Psoas muscle (tissue), 8 donors: ENCODE measurements at places on chromosomes 4 and X. TPM values are rescaled to one million over a fixed set of nuclear protein-coding genes. Genes with fewer than 3 reads are reported as not detected.

- no peak for DNase-seq
Measured at GRCh38 chrX:97849951-97850350, 966.2 kb downstream of the RPA4 start.

GRCh38 chr4:19850909-19851308 lies 400.8 kb upstream of the SLIT2 start:
- no peak for DNase-seq

DNA sequence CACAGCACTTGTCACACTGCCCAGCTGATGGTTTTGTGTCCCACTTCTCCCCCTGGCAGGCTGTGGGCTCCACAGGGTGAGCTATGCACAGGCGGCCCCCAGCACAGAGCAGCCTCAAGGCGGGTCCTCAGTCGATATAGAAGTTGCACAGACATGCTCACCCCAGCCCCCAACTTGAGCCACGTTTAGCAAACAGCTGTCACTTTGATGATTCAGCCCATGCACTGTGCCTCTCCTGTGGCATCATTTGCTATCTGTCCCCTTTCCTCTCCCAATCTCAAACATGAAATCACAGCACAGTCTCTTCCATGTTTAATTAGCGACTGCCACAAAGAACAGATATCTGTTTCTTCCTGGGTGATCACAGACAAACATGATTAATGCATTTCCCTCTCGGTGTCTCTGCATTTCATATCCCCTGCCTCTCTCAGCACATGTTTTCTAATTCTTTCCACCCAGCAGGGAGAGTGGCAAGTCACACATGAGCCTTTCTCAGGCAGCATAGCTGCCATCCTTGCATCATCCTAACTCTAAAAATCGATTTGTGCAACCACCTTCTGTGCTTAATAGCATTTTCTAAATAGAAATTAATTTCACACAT lies 204.9 kb downstream of the EVC2 start:
- no peak for DNase-seq

The PWWP3B gene
- total RNA-seq, result 15.2 TPM

- no peak for DNase-seq
Measured at GRCh38 chr4:142549248-142549647, 296.9 kb downstream of the INPP4B start.

GRCh38 chr4:155062948-155063347 lies 145.5 kb upstream of the NPY2R start:
- no peak for DNase-seq

DNA sequence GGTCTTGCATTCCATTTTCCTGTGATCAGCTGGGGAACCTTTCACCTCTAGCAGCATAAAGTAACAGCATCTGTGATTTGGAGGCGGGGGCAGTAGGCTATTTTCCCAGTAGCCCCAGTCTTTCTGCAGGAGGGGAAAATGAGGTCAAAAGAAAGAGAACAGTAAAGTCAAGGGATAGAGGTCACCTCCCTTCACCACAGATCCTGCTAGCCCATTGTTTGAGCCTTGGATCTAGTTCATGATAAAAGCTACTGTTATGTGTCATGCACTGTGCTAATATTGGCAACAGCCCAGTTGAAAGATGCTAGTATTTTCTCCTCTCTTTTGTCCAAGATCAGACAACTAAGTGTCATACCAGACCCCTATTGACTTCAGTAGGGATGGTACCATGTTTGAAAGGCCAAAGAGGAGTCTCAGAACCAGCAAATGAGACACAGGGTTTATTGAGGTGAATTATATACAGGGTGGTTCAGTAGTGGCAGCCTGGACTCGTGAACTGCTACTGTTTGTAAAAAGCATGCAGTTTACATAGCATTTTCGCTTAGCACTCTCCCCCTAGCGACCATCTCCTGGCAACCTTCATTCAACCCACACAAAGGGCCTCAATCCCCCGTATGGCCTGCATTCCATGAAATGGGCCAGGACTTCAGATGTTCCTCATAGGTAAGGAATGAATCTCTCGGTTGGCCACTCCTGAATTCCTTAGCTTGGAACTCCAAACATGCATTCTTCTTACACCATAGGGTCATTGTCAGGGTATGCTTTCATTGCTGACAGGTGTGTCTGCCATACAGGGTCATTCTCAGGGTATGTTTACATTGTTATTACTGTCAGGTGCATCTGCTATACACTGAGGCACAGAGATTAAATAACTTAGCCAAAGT lies 170.0 kb upstream of the FRMPD4 start:
- DNase-seq, result no peak

GRCh38 chrX:46791927-46792809 lies 33.2 kb upstream of the SLC9A7 start:
- DNase-seq, result no peak

- DNase-seq, result no peak
Measured at GRCh38 chrX:267771-268261, 13.4 kb upstream of the PLCXD1 start.

The GLRA3 gene
- not detected for total RNA-seq

DNA sequence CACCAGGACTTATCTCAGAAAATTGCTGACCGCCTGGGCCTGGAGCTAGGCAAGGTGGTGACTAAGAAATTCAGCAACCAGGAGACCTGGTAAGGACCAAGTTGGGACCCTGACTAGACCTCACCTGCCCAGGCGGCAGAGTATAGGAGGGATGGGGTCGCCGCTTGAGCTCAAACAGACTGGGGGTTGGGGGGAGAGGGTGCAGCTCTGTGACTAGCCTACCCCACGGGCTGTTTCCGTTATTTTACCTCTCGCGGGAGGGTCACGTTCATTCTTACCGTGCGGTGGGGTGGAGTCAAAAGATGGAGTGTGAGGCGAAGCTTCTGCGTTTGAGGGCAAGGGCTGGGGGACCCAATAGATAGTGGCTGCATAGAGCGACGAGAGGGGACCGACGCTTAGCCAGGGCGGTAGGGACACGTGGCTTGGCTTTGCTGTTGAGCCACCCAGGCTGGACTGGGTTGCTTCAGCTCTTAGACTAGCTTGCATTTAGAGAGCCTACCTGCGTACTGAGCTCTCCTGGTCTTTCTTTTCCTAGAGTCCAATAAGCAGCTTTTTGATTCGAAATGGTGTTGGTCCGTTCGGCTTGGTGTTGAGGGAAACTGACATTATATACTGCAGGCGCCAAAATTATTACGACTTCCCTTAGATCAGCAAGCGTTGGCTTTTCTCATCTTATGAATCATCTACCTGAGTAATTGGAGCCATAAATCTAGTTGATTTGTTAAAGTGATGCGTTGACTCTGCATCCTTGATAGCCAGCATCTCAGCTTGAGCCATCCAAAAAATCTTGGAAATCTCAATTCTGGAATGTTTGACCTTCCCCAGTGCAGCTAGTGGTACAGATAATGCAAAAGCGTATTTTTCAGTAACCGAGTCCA lies 591 bp downstream of the PRPS1 start:
- DNase-seq, result peak; percentile 15

The ALB gene
- total RNA-seq, result 5.9 TPM

DNA sequence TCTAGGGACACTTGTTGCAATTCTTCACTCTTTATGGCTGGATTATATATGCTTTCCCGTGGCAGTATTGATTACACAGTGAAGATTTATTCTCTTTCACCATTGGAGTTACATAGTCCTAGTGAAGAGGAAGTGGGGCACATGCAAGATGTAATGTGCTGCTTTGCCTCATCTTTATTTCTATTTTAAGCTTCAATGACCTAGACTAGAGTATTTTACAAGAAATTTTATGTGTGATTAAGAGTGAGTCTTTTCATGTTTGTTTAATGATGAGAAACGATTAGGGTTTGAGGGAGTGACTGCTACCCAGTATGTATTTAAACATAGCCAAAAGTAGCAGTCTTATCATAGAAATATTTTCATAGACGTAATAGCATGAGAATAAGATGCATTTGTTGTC lies 30.8 kb downstream of the DIAPH2 start:
- no peak for DNase-seq

DNA sequence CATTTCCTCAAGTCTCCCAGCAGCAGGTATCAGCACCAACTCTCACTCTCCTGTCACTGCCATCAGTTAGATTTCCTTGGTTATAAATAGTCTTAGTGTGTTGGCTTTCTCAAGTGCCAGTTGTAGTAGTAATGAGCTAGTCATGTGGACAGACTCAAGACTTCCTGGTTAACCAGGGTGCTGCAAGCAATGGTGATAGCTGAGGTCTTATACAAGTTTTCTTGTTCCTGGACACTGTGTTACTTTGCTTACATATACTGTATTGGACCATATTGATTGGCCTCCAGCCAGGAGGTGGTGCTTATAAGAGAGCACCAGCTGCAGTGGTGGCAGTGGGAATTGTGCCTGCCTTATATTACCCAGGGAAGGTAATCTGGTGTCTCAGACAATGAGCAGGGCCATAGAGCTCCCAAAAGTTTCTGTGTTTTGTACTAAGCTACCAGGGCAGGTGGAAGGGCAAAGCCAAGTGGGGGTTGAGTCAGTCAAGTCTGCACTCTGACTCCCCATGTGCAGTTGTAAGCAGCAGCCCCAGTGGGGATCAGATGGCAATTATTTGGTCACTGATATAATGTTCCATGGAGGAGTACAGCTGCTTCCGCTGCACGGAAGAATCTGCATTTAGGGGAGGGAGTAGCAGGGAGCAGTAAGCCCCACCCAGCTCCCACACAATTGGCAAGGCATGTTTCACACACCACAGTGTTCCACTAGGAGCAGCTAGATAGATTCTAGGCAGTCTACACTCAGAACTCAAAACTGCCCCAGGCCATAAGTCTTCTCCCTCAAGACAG lies 24.1 kb upstream of the ZDHHC15 start:
- no peak for DNase-seq

The MID2 gene
- total RNA-seq, result 21.6 TPM

GRCh38 chr4:82515705-82516104 lies 46.1 kb downstream of the TMEM150C start:
- DNase-seq, result no peak

GRCh38 chr4:107389965-107390364 lies 330.1 kb downstream of the PAPSS1 start:
- no peak for DNase-seq

The EXOC1L gene
- not detected for total RNA-seq

The DMP1 gene
- total RNA-seq, result not detected

The ZNF141 gene
- total RNA-seq, result 4.8 TPM

The KLHL4 gene
- 1.4 TPM for total RNA-seq

DNA sequence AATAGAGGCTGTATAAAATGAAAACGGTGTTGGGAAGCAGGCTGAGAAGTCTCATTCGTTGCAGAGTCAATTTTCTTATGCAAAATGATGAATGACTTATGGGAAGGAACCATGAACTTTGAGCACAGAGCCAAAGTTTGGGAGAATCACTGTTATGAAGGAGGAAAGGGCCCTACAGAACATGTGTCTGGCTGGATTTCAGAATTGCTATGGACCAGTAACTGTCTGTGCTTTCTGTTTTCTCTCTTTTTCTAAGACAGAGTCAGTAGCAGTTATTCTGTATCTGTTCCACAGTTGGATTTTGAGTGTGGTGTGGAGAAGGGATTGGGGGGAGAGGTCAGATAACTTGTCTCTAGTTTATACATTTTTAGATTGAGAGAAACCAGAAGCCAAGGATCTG lies 265.0 kb upstream of the HS3ST1 start:
- DNase-seq, result no peak

The TRPC3 gene
- total RNA-seq, result 0.07 TPM

DNA sequence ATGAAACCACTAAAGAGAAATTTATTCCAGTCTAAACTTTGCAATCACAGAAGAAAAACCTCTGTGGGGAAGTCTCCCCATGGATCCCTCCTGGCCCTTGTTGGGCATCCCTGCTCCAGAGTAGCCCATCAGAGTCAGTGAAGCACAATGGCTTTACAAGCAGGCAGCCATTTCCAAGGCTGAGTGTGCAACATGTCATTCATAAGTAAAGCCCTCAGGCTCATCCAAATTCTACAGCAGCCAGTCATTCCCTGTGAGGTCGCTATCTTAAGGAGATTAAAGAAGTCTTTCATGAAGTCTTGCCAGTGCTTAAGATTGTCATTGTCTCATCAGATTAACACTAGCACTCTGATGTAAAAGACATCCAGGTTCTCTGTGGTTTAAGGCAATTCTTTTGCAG lies 17.0 kb upstream of the MAPK10 start:
- DNase-seq, result no peak

DNA sequence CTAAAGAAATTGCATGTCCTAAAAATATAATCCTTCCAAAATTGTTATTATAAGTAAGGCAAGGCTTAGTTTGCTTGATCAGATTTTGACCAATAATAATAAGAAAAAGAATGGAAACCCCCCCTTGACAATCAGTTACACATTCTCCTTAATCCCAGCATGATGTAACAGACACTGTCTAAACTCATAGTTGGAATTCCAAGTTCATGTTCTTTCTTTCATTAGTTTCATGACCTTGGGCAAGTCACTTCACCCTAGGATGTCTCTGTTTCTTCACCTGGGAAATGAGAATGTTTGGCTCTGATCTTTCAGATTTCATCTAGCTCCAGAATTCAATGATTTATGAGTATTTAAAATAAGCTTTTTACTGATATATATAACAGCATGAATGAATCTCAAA lies 64.8 kb downstream of the MAML3 start:
- no peak for DNase-seq

GRCh38 chr4:98283219-98284189 lies 22.3 kb downstream of the RAP1GDS1 start:
- no peak for DNase-seq

GRCh38 chrX:118131336-118131735 lies 14.7 kb upstream of the KLHL13 start:
- DNase-seq, result no peak

- no peak for DNase-seq
Measured at GRCh38 chrX:133999031-133999705, 13.8 kb upstream of the GPC3 start.

The MXRA5 gene
- total RNA-seq, result 1.6 TPM

DNA sequence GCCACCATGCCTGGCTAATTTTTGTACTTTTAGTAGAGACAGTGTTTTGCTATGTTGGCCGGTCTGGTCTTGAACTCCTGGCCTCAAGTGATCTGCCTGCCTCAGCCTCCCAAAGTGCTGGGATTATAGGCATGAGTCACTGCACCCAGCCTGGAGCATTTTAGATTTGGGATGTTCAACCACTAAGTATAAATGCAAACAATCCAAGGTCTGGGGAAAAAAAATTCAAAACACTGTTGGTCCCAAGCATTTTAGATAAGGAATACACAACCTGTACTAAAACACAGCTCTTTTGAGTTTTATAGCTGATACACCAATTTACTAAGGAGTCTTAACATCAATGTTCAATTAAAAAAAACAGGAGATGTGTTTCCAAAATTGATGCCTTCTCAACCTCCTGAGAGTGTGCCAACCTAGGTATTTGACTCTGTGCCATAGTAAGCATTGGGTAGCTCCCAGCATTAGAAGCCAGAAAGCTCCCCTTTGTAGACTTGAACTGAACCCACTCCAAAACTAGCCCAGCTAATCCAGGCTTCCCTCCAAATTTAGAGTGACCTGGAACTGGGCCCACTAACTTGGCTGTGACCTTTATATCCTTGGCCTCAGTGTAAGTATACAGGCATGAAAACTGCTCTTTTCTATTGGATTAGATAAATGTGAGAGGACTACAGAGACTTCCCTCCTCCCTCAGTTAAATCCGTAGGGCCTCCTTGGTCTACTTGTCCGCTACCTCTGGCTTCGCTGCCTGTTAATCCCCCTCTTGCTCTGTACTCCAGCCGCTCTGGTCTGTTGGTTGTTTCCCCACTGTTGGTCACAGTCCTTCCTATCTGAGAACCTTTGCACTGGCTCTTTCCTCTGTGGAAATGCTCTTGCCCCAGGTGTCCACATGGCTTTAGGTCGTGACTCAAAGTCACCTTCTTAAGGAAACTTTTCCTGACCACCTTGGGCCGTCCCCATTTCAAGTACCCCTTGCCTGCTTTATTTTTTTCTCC lies 77.6 kb downstream of the CCKAR start:
- no peak for DNase-seq

- no peak for DNase-seq
Measured at GRCh38 chrX:14673764-14674163, 144.4 kb downstream of the GLRA2 start.

The PCYT1B gene
- total RNA-seq, result not detected
